Activated B cell treated with CpG ODN at 0.5 μM for 24 hours (primary cell): ENCODE measurements at places on chromosomes 16 and 17. TPM values are rescaled to one million over a fixed set of nuclear protein-coding genes. Genes with fewer than 3 reads are reported as not detected.

DNA sequence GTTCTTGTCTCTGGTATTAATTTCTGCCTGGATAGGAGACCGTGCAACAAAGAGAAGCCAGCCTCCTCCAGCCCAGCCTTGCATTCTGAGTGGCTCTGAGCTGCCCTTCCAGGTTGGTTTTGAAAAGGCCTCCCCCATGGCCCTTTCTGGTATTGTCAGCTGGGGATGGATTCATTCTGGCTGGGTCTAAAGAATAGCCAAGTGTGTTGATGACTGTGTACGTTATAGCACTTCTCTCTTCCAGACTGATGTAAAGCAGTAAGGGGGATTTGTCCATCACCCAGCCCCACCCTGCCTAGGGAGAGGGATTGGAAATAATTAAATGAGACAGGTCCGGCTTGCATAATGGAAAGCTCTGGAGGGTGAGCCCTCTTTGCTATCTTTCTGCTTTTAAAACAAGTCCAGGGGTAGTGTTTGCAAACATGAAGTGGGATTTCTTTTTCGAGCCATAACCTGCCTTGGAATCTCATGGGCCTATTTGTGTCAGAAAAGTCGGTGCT lies 146.4 kb downstream of the MSI2 start:
- no peak overlapping the region for H3K4me3 ChIP-seq
- no peak for DNase-seq
- no peak overlapping the region for H3K27ac ChIP-seq

DNA sequence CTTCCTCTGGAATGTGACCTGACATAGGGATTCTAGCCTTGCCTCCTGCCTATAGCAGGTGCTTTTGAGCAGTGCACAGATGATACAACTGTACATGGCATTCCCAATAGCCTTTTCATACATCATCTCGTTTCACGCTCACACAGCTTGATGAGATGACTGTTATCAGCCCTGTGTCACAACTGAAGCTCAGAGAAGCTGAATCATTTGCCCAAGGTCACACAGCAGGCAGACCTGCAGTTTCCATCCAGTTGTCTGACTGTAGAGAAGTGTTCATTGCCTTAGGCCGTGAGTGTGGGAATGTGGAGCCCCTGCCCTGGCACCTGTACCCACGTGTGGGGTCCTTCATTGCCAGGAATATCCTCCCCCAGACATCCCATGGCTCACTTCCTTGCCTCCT lies 20.1 kb downstream of the WFDC1 start:
- H3K4me1 ChIP-seq, result no peaks in the 10 kb centered on the region
- peaks cover 32% of the 10 kb centered on the region for H3K27me3 ChIP-seq
- no peaks in the 10 kb centered on the region for H3K36me3 ChIP-seq
- H3K27ac ChIP-seq, result no peak overlapping the region
- no peak overlapping the region for H3K4me3 ChIP-seq

- DNase-seq, result no peak
- H3K4me3 ChIP-seq, result no peak overlapping the region
- no peaks in the 10 kb centered on the region for H3K36me3 ChIP-seq
- H3K27me3 ChIP-seq, result peaks cover 22% of the 10 kb centered on the region
- H3K4me1 ChIP-seq, result peaks cover 2% of the 10 kb centered on the region
- no peak overlapping the region for H3K27ac ChIP-seq
Observed at GRCh38 chr17:79678736-79679255, 51.9 kb upstream of the ENPP7 start.

GRCh38 chr17:2253362-2253761 lies 50.2 kb downstream of the SMG6 start:
- H3K4me3 ChIP-seq, result no peak overlapping the region
- no peak overlapping the region for H3K27ac ChIP-seq
- H3K4me1 ChIP-seq, result no peaks in the 10 kb centered on the region

CLEC10A gene
- total RNA-seq, result not detected in 2 replicates
